ENCODE measurements at places on chromosomes 2 and 18.
A peak's percentile ranks its signal among the peaks of the same experiment; 100 is the strongest.

- DNase-seq = peak; percentile 33
Observed at GRCh38 chr2:227761740-227762476, 16.2 kb downstream of the SCYGR8 start.

GRCh38 chr2:98378901-98379300, 32.6 kb downstream of the CNGA3 start:
- DNase-seq = peak; percentile 65

DNA sequence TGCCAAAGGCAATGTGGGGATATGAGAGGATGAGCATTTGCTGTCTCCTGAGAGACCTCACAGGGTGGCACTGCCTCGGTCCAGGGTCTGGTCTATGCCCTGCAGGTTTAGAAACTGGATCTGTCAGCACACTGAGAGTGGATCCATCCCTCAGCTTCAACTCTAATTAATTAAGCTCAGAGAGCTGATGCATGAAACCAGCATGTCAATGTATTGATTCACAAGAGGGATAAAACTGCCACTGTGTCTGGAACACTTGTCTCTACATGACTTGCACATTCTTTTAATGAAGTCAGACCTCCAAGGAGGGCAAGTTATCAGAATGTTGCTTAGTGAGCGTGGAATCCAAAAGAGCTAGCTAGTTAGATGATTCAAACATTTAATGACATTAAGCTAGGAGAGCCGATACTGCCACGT, 22.5 kb upstream of the POLE4 start:
- no peak for DNase-seq

GRCh38 chr2:126723281-126723815, 67.4 kb downstream of the GYPC start:
- no peak for DNase-seq

GRCh38 chr2:45941531-45942236, 290.2 kb downstream of the PRKCE start:
- no peak for DNase-seq

GRCh38 chr2:128487650-128488387, 169.2 kb upstream of the HS6ST1 start:
- no peak for DNase-seq

DNA sequence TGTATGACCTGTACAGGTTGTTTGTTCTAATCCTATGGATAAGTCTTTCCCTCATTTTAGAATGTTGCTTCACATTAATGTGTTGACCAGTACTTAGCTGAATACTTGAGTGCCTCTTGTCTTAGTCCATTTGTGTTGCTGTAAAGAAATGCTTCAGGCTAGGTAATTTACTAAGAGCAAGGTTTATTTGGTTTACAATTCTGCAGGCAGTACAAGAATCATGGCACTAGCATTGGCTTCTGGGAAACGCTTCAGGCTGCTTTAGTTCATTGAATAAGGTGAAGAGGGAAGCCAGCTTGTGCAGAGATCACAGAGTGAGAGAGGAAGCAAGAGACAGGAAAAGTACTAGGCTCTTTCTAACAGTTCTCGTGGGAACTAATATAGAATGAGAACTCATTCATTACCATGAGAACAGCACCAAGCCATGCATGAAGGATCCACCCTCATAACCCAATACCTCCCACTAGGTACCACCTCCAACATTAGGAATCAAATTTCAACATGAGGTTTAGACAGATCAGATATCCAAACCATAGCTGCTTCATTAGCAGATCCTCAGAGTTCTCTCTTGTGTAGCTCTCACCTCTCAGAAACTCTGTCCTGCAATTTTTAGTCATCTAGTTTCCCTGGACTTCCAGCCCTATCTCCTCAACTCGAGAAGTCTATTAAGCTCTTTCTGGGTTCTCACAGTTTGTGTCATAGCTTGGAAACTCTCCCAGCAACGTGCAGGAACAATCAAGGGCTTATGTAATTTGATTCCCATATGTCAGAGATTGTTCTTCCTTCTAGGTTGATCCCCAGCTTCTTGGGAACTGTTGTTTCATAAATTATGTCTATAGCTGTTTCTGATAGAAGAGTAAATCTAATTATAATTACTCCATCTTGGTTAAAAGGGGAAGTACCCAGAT, 2082.3 kb upstream of the CELF4 start:
- DNase-seq = peak; percentile 77

- no peak for DNase-seq
Observed at GRCh38 chr2:33042265-33042664, 95.5 kb downstream of the LTBP1 start.

DNA sequence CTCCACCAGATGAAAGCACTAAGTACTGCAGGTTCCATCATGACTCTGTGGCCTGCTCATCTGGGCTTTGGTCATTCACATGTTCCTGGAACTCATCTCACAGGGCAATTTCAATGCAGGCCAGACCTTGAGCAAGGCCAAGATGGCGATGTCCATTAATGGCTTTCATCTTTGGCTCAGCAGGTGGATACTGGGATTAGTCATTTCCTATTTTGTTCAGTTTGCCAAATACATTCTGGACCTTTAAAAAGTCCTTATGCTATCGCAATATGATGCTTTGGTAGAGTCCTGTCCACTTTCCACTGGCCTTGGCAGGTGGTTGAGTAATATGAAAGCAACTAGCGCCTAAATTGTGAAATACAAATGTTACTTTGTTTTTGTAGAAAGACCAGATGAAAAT, 170.1 kb upstream of the REV1 start:
- DNase-seq = peak; percentile 77

DNA sequence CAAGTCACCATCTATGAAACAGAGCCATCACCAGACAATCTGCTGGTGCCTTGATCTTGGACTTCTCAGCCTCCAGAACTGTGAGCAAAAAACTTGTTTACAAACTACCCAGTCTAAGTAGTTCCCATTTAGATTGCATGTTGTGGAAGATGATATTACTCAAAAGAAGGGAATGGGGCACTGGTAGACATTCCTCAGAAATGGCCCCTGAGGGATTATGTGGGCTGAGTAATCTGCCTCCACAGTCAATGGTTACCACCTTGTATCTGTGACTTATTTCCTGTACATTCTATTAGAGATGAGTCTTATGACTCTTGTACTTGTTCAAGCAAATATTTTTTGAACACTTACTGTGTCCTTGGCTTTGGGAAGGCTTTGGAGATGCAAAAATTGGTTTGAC, 160.4 kb downstream of the NUP35 start:
- DNase-seq = peak; percentile 75

DNA sequence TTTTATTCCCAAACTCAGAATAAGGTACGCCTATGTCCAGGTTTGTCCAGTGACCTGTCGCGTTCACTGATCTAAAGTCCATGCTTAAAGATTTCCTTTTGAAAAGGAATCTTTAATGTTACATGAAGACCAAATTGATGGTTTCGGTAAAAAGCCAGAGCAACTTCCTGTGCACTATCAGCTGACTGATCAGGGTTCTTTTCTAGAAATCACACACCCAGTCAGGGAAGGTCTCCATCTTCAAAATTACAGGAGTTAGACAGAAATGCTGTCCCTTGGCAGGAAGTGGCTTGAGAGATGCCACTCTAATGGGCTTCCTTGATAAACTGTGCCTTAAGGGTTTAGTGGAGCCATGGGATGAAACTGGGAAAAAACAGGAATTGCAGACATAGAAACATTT, 14.7 kb upstream of the ARHGAP25 start:
- DNase-seq = no peak

DNA sequence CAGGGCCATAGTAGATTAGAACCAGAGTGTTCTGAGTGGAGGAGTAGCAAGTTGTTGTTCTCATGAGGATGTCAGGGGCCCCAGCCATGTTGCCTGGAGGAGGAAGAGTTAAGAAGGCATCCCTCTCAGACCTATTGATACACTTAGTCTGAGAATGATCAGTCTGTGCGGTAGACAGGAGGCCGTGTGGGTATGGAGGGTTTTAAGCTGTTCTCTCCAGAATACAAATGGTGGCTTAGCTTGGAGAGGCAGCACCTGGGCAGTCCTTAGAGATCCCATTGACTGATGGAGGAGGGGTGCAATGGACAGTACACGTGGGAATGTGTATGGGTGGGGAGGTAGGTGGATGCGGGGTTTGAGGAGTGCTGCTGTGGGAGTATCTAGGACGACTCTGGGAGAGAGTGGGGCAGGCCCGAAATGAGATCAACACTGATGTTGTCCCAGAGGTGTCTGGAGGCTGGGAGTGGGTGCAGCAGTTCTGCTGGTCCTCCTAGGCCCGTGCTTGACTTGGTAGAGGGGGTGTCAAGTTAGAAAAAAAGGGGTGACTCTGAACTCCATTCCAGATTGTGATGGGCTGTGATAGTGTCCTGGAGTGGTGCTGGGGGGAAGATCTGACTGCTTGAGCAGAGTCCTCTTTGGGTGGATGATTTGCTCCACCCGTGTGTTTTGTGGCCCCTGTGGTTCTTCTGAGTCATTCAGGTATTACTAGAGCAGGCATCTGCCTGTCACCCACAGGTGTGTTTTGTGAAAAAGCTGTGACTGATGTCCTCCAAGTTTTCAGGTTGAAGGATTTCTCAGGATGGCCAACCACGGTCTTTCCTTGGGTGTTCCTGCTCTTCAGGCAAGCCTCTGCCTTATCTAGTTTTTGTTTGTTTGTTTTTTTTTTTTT, 44.7 kb downstream of the C2orf42 start:
- DNase-seq = no peak

DNA sequence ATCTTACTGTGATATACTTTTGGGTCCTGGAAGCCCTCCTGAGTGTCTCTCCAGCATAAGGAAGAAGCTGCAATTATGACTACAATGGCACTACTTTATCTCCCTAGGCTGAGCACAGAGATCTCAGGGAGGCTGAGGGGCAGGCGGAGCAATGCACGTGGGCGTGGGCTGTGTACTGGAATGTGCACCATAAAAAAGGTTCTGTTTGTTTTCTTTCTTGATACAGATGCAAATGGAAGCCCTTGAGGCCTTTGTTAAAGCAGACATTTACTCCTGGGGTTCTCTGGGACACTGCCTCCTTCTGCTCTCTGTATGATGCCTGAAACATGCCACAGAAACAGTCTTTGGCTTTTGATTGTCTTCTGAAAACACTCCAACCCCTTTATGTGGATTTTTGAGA, 79.1 kb upstream of the DLX2 start:
- no peak for DNase-seq

- no peak for DNase-seq
Observed at GRCh38 chr2:209460151-209460761, 36.4 kb downstream of the MAP2 start.

DNA sequence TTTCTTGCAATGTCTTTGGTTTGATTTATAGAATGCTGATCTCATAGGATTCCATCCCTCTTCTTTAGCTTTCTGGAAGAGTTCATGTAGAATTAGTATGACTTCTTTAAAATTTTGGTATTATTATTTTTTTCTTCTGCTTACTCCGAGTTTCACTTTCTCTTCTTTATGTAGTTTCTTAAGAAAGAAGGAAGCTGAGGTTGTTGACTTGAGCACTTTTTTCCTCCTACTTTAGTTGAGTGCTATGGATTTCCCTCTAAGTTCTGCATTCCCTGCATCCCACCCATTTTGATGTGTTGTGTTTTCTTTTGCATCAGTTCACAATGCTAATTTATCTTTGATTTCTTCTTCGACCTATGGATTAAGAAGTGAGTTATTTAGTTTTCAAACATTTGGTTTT, 78.9 kb upstream of the SPRED2 start:
- no peak for DNase-seq

- no peak for DNase-seq
Observed at GRCh38 chr2:219633276-219634065, 6.0 kb downstream of the SLC4A3 start.

DNA sequence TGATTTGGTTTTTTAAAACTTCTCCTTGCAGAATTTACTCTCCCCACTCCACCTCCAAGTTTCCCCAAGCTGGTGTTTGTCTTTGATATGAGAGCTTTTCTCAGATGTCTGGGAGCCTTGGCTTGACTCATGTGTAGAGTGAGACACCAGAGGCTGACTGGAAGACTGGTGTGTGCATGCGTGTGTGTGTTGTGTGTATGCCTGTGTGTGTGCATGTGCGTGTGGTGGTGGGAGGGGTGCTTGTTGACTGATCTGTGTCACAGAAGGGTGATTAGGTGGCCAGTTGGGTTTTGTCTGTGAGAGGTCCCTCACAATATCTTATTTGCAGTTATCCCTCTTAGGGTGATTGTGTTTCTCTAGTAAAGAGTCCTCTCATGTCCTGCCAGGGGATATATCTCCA, 50.5 kb upstream of the HPCAL1 start:
- DNase-seq = no peak

DNA sequence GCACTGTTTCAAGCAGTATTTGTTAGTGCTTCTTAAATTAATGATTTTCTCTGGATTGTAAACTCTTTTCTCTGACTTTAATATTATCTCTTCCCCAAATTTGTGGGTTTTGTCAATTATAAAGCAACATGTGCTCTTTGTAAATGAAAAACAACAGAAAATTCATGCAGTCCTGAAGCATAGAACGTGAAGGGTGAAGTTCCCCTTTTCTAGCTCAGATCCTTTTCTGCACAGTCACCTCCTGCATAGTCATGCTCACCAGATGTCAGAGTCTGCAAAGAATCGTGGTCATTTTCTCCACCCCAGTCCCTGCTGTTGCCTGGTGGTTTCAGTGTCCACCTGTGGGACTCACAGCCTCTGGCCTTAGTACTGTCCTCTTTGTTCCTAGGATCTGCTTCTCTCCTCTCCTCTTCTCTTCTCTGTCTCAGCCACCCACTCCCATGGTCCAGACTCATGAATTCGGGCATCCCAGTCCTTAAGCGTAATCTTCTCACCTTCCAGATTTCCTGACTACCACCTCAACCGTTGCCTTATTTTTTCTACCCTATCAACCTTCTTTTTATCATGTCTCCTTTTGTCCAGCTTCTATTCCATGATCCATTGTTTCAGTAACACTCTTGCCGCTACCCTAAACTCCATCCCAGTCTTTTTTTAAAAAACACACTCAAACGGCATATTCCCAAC, 229.1 kb downstream of the RTP5 start:
- peak; percentile 4 for DNase-seq

- peak; percentile 87 for DNase-seq
Observed at GRCh38 chr2:131093006-131093695, at the start of gene FAM168B. FAM168B (minus strand) TSS chr2:131093460; CDS start chr2:131082646, 10,814 bp downstream.

GRCh38 chr2:11398750-11399437, 54.5 kb upstream of the ROCK2 start:
- no peak for DNase-seq

DNA sequence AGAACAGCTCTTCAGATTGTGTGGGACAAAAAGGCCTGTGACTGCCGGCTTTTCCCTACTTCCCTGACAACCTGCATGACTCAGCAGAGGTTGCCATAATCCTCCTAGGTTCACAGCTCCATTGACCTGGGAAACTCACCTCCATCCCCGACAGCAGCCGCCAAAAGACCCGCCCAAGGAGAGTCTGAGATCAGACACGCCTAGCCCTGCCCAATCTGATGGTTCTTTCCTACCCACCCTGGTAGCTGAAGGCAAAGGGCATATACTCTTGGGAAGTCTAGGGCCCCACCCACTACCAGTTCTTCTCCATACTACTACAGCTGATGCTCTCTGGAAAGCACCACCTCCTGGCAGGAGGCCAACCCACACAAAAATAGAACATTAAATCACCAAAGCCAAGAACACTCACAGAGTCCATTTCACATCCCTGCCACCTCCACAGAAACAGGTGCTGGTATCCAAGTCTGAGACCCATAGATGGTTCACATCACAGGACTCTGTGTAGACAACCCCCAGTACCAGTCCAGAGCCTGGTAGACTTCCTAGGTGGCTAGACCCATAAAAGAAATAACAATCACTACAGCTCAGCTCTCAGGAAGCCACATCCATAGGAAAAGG, 140.6 kb downstream of the NETO1 start:
- no peak for DNase-seq
